ENCODE measurements at places on chromosomes 4 and X. TPM values are rescaled to one million over a fixed set of nuclear protein-coding genes. Genes with fewer than 3 reads are reported as not detected.
A peak's percentile ranks its signal among the peaks of the same experiment; 100 is the strongest.

CT45A7 gene
- total RNA-seq, result not detected

DNA sequence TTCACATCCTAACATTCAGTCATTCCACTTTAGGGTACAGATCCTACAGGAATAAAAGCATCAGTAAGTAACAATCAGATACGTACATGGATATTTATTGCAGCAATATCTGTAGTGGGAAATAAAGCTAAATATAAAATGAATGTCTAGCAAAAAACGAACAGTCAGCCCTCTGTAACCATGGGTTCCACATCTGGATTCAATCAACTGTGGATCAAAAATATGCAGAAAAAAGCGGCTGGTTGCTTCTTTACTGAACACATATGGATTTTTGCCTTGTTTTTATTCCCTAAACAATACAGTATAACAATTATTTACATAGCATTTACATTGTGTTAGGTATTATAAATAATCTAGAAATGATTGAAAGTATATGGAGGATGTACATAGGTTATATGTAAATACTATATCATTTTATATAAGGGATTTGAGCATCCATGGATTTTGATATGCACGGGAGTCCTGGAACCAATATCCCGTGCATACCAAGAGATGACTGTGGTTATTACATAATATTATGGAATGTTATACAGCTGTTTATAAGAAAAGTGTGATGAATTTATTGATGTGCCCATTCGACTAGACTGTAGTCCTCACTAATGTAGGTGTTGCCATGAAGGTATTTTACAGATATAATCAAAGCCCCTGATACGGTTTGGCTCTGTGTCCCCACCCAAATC is 132.8 kb downstream of the ARHGEF9 start:
- peaks cover 10% of the 10 kb centered on the region for H3K36me3 ChIP-seq
- H3K27me3 ChIP-seq, result no peaks in the 10 kb centered on the region
- H3K4me3 ChIP-seq, result no peak overlapping the region
- H3K27ac ChIP-seq, result no peak overlapping the region

DNA sequence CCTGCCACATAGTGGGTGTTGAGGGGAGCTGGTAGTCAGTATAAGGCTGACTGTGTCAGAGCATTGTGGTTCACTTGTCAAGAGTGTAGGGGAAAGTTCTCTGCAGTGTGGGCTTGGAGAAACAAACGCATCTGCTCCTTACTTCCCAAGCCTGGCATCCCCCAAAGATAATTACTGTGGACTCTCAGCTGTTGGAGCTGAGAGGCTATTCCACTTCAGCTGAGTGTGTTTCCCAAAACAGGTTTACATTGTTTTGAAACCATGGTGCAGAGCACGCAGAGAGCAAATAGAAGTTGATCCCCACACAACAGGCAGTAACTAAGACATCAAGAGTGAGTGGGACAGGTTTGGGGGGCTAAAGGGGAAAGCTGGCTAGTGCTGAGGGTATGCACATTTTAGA is 181.0 kb upstream of the EOLA2 start:
- no peaks in the 10 kb centered on the region for H3K36me3 ChIP-seq
- no peak overlapping the region for H3K4me3 ChIP-seq
- no peaks in the 10 kb centered on the region for H3K4me1 ChIP-seq
- DNase-seq, result no peak
- no peak overlapping the region for H3K27ac ChIP-seq

- H3K27ac ChIP-seq, result no peak overlapping the region
- H3K4me3 ChIP-seq, result no peak overlapping the region
- no peaks in the 10 kb centered on the region for H3K36me3 ChIP-seq
- no peaks in the 10 kb centered on the region for H3K27me3 ChIP-seq
These were observed 133.0 kb upstream of the TMLHE start for GRCh38 chrX:155745792-155746191.

- H3K4me3 ChIP-seq, result no peak overlapping the region
- H3K27me3 ChIP-seq, result no peaks in the 10 kb centered on the region
- no peak overlapping the region for H3K27ac ChIP-seq
- peaks cover 8% of the 10 kb centered on the region for H3K4me1 ChIP-seq
These were observed 18.8 kb downstream of the FRYL start for GRCh38 chr4:48761286-48761685.

DNA sequence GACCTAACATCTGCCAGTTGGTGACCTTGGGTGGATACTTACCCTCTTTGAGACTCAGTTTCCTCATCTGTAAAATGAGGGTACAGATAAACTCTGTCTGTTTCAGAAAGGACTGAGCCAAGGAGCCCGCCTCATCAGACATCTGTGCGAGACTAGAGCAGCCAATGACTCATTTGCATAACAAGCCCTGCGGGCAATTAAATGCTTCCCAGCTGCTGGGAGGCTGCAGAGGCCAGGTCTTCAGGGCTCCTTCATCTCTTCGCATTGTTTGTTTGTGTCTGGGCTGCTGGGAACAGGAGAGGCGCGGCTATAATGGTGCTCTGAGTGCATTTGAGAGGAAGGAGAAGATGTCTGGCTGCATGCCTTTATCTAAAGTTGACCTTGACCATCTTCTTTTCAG is 85.0 kb downstream of the ADRA2C start:
- no peaks in the 10 kb centered on the region for H3K36me3 ChIP-seq
- no peak for DNase-seq
- H3K27me3 ChIP-seq, result no peaks in the 10 kb centered on the region
- no peaks in the 10 kb centered on the region for H3K4me1 ChIP-seq

DNA sequence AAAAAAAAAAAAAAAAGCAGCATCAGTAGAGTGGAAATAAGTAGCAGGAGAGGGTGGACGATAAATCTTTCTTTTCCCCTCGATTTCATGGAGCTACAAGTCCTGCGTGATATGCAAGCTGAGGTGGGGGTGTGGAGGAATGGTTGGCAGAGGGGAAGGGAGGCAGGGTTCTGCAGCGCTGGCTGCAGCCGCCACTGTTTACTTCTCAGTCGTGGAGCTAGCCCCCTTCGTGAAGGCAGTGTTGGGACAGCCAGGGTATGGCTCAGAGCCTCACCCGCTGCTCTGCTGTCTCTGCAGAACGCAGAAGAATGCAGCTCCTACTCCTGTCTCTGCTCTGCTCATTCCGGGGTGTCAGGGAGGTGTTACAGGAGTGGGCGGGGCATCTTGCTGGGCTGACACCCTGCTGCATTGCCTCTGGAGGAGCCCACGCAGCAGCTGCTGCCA is 140.6 kb downstream of the GPM6A start:
- no peaks in the 10 kb centered on the region for H3K4me1 ChIP-seq
- no peak overlapping the region for H3K27ac ChIP-seq
- no peak overlapping the region for H3K4me3 ChIP-seq
- H3K36me3 ChIP-seq, result no peaks in the 10 kb centered on the region

DNA sequence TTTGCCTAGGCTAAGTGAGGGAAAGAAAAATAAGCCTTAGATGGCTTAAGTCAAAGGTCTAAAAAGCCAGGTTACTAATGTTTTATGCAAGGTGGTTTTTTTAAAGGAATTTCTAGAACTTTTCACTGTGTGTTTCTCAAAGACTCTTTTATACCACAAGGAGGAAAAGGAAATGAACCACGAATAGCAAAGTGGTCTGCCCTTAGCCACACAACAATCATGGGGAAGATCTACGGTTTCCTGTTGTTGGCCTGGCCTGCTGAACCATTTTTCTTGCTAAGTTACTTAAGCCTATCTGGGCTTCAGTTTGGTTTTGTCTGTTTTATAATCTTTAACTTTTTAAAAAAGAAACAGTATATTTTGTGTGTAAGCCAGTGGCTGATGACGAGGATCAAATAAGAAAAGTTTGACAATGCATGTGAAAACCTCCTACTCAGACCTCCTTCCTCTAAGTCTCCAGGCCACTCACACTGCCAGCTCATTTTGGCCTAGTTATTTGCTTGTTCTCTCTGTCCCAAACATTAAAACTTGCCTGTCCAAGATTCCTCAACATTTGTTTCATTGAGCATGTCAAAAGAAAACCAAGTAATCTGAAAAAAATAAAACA is 56.7 kb upstream of the COL25A1 start:
- H3K36me3 ChIP-seq, result no peaks in the 10 kb centered on the region
- H3K4me3 ChIP-seq, result peak overlapping the region; percentile 30
- H3K4me1 ChIP-seq, result peaks cover 11% of the 10 kb centered on the region
- peak; percentile 8 for DNase-seq

GRCh38 chr4:119655111-119655837 is 26.7 kb upstream of the PDE5A start:
- peaks cover 4% of the 10 kb centered on the region for H3K27me3 ChIP-seq
- DNase-seq, result no peak
- H3K27ac ChIP-seq, result no peak overlapping the region
- no peak overlapping the region for H3K4me3 ChIP-seq

DNA sequence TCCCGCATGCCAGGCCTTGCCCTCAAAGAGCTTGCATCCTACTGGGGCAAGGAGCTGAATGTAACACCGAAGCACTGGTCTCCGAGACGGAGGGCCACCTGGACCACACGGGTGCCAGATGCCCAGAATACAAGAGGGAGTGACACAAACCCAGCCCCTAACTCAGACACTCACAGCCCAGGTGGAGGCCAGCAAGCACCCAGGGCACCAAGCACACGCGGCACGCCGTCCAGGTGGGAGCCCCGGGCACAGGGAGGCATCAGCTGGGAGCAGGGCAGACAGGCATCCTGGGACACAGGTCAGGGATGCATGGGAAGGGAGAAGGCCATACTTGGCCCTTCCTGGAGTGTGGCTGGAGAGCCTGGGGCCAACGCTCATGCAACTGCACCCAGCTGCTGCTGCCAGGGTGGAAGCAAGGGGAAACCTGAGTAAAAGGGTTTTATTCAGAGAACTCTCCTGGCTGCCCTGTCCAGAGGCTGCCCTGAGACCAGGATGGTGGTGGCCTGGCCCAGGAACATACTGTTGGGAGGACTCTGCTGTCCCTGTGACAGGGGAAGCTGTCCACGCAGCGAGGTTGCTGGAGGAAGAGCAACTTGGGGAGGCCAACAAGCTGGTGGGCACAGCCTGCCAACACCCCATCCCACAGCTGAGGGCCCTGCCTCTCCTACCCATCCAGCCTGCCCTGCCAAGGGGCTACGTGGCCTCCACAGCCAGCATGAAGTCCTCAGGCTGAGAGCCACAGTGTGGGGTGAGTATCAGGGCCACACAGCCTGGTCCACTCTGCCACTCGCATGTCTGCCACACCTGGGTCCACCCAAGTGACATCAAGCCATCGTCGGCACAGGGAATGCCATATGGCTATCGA is 22.2 kb upstream of the PPP2R2C start:
- H3K27ac ChIP-seq, result no peak overlapping the region
- DNase-seq, result no peak
- H3K4me1 ChIP-seq, result no peaks in the 10 kb centered on the region
- H3K36me3 ChIP-seq, result no peaks in the 10 kb centered on the region
- no peak overlapping the region for H3K4me3 ChIP-seq

DNA sequence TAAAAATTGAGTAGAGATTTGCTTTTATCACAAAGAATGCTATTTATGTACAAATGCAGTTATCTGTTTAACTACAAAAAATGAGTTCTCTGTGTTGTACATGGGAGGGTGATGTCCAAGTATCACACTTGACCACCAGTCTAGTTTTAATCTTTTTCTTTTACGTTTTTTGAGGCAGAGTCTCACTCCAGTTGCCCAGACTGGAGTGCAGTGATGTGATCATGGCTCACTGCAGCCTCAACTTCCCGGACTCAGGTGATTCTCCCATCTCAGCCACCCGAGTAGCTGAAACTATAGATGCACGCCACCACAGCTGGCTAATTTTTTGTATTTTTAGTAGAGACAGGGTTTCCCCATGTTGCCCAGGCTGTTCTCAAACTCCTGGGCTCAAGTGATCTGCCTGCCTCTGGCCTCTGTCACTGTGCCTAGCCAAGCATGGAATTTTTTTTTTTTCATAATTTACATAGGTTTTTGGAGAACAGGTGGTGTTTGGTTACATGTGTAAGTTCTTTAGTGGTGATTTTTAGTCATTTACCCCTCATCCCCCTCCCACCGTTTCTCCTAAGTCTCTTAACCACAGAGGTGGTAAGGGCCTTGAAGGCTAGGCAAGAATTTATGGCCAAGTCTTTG is 47.9 kb upstream of the RPA4 start:
- no peak for DNase-seq
- no peak overlapping the region for H3K4me3 ChIP-seq
- H3K27ac ChIP-seq, result no peak overlapping the region
- no peaks in the 10 kb centered on the region for H3K36me3 ChIP-seq

GRCh38 chr4:73922766-73923630 is 53.8 kb downstream of the CXCL1 start:
- no peak for DNase-seq
- no peaks in the 10 kb centered on the region for H3K36me3 ChIP-seq
- H3K4me3 ChIP-seq, result no peak overlapping the region
- H3K27me3 ChIP-seq, result no peaks in the 10 kb centered on the region
- H3K4me1 ChIP-seq, result no peaks in the 10 kb centered on the region
- H3K27ac ChIP-seq, result no peak overlapping the region

- no peaks in the 10 kb centered on the region for H3K36me3 ChIP-seq
- no peaks in the 10 kb centered on the region for H3K27me3 ChIP-seq
- H3K4me3 ChIP-seq, result no peak overlapping the region
- no peak for DNase-seq
- no peaks in the 10 kb centered on the region for H3K4me1 ChIP-seq
These were observed 1411.1 kb upstream of the TENM3 start for GRCh38 chr4:180832073-180832472.

- DNase-seq, result no peak
- H3K4me3 ChIP-seq, result no peak overlapping the region
- no peaks in the 10 kb centered on the region for H3K27me3 ChIP-seq
- no peak overlapping the region for H3K27ac ChIP-seq
These were observed 212.7 kb downstream of the FBXW7 start for GRCh38 chr4:152323221-152323620.

All from CD4-positive, CD25-positive, alpha-beta regulatory T cell (primary cell).